ENCODE measurements at places on chromosomes 3 and 15.

GRCh38 chr3:190266913-190267290, 55.3 kb downstream of the CLDN1 start:
- DNase-seq: no peak

GRCh38 chr15:101248274-101248673, 3.6 kb downstream of the CHSY1 start:
- no peak for DNase-seq

GRCh38 chr3:104548401-104548800, 818.3 kb upstream of the ALCAM start:
- DNase-seq: no peak

DNA sequence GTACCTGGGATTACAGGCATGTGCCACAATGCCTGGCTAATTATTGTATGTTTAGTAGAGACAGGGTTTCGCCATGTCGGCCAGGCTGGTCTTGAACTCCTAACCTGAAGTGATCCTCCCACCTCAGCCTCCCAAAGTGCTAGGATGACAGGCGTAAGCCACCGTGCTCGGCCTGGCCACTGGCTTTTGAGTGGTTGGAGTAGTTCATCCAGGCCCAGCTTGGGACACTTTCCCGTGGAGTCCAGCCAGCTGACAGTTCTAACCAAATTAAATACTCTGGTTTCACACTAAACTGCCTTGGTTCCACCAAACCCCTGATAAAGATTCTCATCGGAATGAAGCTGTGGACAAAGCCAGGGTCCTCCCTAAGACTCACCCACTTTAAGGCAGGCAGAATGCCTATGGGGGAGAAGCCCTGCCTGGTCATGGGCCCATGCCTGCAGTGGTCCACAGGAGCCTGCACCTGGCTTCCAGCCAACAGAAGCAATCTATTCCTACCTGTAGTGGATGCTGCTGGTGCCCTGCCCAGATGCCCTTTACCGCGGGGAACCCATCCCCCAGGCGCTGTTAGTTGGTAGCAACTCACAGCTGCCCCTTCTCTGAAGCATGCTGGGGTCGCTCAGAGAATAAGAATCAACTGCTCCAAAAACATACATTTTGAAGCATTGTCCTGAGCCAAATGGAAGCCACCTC, 5.2 kb upstream of the SLC28A1 start:
- no peak for DNase-seq

GRCh38 chr3:135020181-135020580, 225.1 kb downstream of the EPHB1 start:
- DNase-seq: no peak

DNA sequence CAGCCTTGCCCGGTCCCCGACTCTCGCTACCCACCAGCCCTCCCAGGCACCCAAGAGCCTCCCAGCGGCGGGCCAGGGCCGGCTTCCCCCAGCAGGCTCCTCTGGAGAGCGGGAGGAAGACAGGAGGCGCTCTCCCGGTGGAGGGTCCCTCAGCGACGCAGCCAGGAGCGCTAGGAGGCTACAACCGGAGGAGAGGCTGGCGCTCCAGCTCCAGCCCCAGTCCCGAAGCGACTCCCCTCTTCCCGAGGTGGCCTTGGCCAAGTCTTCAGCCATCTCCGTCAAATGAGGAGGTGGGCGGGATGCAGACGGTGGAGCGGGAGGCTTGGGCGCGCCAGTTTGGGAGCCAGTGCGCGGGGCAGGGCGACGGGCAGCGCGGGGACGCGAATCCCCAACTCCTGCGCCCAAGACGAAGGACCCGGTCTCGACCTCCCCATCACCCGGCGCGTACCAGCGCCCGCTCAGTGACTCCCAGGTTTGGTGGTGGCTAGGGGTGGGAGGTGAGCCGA, 722 bp downstream of the CHRNA3 start:
- DNase-seq: no peak

DNA sequence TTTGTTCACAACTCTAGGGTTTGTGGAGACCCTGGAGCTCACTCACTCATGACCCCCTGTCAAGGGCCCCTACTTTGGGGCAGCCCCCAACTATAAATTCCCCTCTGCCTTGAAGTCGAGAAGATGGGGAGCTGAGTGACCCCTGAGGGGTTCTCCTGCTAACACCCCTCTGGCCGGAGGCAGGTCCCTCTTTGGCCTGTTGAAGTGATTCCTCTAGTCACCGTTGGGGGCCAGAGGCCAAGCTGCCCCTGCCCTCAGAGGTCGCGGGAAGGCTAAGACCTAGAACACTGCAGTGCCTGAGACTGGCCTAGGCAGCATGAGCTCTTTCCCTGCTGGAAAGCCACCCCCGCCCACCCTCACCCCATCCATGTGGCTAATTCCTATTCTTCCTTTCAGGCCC, 15.4 kb upstream of the SKOR1 start:
- DNase-seq: no peak

GRCh38 chr3:113659101-113659541, 37.3 kb downstream of the USF3 start:
- no peak for DNase-seq

GRCh38 chr3:187957582-187957981, 196.4 kb upstream of the LPP start:
- no peak for DNase-seq

- no peak for DNase-seq
These were observed 156.7 kb downstream of the ANO10 start for GRCh38 chr3:43465109-43465508.

- DNase-seq: no peak
These were observed 160.1 kb upstream of the UBE2E1 start for GRCh38 chr3:23645533-23646183.

DNA sequence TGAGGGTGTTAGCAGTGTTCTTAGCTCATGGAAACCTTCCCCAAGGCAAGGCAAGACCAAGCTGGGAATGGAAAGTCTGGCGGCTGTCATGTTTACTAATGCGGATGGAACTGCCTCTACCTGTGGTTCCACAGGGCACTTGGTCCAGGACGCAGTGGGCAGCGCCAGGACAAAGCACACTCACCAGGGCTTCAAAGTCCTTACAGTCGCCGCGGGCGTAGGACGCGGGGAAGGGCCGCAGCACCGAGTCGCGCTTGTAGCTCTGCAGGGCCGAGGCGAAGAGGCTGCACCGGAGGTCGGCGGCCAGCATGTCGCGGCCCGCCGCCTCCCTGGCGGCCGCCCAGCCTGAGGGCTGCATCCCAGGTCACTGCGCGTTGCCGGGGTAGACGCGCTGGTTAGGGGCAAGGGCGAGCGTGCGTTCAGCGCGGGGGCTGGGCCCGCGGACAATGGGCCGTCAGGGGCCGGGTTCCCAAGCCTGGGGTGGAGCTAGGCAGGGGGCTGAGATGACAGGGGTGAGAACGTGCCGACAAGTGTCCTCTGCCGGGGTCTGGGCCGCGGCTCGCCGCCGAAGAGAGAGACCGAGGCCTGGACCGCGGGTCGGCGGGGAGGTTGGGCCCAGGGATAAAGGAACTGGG, 497 bp downstream of the PARP16 start:
- DNase-seq: peak; percentile 29

- DNase-seq: no peak
These were observed 1.1 kb downstream of the FAM131A start for GRCh38 chr3:184338511-184338945.

GRCh38 chr3:151008699-151009098, 36.2 kb upstream of the CLRN1 start:
- no peak for DNase-seq

- no peak for DNase-seq
These were observed 39.6 kb downstream of the CCDC54 start for GRCh38 chr3:107416886-107417285.

DNA sequence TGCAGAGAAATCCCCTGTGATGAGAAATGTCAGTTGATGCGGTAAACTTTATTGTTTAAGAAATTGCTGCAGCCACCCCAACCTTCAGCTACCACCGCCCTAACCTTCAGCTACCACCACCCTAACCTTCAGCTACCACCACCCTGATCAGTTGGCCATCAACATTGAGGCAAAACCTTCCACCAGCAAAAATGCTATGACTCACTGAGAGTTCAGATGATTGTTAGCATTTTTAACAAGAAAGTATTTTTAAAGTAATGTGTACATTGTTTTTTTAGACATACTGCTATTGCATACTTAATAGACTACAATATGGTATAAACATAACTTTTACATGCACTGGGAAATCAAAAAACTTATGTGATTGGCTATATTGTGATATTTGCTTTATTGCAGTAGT, 30.0 kb downstream of the U2SURP start:
- no peak for DNase-seq

- no peak for DNase-seq
These were observed 2.2 kb downstream of the ZIC1 start for GRCh38 chr3:147411238-147411814.

DNA sequence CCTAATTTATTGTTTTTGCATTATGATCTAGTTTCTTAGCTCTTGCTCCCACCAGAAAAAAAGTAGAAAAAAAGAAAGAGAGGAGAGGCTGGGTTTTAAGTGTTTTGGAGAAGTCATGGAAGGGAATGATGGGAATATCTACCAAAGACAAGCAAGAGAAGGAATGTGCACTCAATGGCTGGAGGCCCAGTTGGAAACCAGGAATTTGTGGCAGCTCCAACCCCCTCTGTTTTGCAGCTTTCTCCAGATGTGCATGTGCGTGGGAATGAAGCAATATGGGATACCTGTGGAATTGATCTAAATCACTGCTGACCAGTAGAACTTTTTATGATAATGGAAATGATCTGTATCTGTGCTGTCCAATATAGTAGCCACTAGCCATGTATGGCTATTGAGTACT, 27.1 kb downstream of the EIF2AK4 start:
- DNase-seq: no peak

DNA sequence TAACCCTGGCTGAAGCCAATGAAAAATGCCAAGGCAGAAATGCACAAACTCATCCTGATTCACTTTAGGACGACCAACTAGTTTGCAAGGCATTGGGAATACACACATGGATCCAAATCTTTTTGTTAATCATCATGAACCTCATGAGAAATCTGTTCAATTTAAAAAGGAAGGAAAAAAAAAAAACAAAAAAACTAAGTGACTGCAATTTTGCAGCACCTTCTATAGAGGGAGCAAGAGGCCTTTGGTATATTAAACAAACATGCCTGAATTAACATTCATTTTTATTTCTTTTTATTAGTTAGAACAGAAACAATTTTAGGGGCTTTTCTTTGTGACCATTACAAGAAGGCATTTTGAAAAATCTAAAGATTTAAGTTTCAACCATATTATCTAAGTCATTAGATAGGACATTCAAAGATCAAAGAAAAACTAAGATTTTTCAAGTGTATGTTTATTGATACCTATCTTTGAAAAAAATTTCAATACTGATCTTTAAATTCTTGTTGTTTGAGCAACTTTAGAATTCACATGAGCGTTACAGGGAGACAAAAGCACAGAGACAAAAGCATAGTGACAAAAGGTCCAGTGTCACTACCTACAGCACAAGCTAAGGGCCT, 182.4 kb downstream of the CBLB start:
- DNase-seq: no peak

GRCh38 chr15:39580485-39581241, at the start of gene THBS1:
Gene THBS1 (plus strand): TSS chr15:39581079. CDS start chr15:39581858, 779 bp downstream.
- DNase-seq: peak; percentile 19

DNA sequence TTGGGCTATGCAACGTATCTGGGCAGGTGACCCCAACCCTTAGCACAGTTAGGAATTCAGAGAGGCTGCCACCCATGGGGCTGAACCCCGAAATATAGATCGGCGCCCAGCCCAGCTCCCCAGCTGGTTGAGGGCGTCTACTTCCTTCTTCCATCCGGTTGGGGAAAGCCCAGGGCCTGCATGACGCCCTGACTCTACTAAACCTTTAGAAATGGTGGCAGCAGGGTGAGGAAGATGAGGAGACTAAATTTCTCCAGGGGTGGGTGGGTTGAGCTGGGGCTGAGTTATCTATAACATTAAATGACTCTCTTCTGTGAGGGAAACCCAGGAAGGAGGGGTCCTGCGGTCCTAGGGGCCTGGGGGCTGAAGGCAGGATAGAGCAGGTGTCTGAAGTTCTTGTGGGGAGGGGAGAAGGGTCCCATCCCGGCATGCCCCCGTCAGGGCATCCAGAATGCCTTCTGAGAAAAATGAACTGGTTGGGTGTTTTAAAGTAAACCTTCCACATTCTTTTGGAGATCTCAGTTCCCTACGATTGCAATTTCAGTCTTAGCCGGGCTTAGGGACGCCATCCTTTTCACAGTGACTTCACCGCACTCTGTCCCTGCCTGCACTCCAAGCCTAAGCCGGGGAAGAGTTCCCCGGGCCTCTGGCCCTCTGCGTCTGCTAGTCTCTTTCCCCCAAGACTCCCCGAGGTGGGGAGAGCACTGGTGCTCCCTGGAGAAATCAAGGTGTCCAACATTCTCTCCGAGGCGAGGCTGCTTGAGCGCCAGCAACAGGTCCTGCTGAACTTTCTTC, 28.5 kb downstream of the NR2F2 start:
- DNase-seq: no peak

- DNase-seq: no peak
These were observed 153.3 kb downstream of the EPHA3 start for GRCh38 chr3:89260721-89261120.

DNA sequence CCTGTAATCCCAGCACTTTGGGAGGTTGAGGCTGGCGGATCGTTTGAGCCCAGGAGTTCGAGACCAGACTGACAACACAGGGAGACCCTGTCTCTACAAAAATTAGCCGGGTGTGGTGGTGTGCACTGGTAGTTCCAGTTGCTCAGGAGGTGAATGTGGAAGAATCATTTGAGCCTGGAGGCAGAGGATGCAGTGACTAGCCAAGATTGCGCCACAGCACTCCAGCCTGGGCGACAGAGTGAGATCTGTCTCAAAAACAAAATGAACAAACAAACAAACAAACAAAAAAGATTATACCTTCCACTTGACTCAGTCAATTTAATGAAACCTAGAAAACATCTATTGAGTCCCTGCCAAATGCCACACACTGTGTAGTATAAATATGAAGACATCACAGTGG, 30.5 kb upstream of the PHLDB2 start:
- DNase-seq: no peak

DNA sequence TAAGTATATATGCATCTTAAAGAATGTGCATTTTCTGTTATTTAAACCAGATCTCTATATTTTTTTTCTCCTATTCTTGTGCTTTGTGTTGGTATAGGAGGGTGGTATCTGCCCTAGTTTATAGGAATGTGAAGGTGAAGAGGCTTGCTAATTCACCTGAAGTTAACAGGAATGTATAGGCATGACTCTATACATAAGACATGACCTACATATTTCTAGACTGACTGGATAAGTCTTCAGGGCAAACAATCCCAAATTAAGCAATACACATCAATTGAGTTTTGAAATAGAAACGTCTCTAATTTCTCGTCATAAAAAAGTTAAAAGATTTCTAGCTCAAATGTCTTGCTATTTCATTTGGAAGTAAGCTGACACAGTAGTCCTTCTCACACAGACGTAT, 410.0 kb downstream of the DIPK2A start:
- no peak for DNase-seq

DNA sequence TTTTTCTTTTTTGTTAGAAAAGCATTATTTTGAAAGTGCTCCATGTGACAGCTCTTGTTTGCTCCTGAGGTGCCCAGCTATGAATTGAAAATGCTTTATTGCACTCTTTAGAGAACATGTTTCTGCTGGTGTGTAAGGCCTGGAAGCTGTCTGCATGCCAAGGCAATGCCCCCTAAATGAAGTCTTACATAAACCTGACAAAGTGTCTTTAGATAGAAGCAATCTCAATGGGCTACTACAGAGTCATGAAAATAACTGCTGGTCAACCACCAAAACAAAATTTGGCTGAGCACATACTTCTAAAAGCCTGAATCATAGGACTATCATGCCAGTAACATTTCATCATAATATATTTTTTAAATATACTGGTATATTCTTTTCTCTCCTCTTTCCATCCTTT, 178.7 kb downstream of the THRB start:
- no peak for DNase-seq
